ENCODE measurements at places on chromosomes 1 and 21.

- no peak for DNase-seq
Observed at GRCh38 chr21:26834181-26834905, 10.9 kb downstream of the ADAMTS1 start.

GRCh38 chr1:31371121-31371959, 1.5 kb downstream of the FABP3 start:
- DNase-seq, result no peak

GRCh38 chr1:200279810-200280411, 129.9 kb downstream of the ZNF281 start:
- peak; percentile 54 for DNase-seq

- DNase-seq, result peak; percentile 72
Observed at GRCh38 chr1:244796719-244797406, 38.6 kb upstream of the COX20 start.

DNA sequence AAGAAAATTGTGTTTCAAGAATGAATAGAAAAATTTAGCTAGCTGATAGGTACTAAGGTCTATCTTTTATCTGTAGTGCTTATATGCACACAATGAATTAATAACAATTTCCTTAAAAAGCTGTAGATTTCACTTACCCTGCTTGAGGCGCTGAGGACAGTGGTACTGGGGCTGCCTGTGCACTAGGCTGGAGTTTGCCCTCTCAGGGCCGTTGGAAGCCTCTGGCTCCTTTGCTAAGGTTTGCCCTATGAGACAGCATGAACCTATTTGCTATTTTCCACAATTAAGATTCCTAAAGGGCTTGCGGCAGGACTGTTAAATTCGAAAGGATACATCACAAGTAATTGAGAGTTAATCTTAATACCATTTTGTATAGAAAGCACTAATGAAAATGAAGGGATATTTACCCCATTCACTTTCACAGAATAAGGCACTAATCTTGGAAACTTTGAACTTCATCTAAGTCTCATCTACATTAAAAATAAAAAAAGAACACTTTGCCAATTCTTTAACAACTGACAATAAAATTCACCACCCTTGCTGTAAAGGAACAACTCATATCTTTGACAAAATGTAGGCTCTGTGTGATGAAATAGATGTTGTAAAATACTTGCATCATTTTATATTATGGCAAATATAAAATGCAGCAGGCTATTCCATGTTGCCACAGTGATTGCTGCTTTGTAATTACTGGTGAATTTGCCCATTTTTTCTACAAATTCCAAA, 293.0 kb downstream of the NTNG1 start:
- DNase-seq, result no peak

GRCh38 chr1:168480997-168481396, 62.8 kb downstream of the XCL2 start:
- DNase-seq, result no peak

DNA sequence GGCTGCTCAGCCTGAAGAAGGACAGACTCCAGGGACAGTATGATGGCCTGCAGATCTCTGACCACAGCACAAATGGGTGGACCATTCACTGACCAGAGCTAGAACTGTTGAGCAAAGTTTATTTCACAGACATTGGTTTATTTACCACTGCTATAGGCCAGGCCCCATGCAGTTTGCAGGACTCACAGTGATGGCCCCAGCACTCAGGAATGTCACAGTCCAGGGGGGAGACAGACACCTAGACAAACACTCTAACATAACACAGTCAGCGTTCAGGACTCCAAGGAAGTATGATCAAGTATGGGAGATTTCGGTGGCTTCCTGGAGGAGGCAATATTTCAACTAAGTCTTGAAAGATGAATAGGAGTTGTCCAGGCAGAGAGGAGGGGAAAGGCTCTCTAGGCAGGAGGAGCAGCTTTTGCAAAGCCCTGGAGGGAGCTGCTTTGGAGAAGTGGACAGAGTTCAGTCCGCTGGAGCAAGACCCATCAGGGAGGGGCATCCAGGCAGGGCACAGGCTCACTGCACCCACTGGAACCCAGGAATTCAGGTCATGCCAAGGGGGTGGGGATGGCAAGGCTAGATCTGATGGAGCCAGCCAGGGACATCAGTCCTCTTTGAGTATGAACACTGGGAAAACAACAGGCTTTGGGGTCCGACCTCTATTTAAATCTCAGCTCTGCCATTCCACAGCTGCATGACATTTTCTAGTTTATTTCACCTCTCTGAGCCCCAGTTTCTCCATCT, 454.3 kb downstream of the MATN1 start:
- no peak for DNase-seq

- no peak for DNase-seq
Observed at GRCh38 chr1:82598812-82599211, 798.1 kb downstream of the ADGRL2 start.

DNA sequence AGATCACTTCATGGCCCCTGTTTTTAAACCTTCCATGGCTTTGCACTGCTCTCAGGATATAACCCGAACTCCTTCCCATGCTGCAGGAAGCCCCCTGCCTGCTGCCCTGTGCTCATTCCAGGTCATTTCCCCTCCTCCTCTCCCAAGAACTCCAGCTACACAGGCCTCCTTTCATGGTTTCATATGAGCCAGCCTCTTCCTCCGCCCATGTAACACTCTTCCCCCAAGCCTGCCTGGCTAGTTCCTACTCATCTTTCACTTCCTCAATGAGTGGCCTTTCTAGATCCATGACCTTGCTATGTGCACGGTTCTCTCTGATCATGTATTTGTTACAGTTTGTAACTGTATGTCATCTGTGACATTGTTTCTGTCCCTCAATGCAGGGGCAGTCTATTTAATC, 3.1 kb upstream of the NCF2 start:
- no peak for DNase-seq

DNA sequence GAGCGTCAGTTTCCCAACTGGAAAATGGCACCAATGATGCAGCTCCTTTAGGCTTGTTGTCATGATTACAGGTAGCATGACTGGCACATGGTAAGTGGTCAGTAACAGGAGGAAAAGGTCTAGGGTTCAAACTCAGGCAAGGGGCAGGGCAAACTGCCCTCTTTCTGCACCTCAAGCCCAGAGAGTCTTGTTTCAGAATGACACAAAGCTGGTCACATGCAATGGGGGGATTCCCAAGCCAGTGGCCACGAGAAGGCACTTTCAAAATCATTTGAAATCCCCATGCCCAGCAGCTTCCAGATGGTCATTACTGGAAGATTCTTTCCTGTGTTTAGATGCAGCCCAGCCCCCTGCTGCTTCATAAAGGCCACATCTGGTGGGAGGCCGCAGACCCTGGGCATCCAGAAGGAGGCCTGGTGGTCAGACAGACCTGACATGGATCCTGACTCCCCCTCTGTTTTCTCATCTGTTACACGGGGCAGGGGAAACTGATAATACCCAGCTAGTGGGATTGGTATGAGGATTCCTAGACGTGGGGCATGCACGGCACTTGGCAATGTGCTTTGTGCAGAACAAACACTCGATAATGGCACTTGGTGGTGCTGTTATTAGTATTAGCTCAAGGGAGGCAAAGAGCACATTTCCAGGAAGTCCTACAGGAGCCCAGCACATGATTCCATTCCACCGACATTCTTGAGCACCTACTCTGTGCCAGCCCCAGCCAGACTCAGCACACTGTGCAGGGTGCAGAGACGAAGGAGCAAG, 6.9 kb upstream of the PLA2G2D start:
- no peak for DNase-seq

DNA sequence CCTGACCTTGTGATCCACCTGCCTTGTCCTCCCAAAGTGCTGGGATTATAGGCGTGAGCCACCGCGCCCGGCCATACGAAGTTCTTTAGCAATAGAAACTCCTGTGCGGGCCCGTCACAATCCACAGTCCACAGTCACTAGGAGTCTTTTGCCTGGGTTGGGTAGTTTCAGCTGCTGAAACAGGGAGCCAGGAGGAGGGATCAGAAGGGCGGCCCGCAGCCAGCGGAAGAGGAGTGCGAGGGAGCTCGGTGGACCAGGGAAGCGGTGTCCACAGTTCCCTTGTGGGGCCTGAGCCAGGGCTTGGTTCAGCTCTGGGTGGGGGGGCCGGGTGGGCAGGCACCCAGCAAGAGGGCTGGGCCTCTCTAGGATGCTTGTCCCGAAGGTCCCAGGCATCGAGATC, 17.9 kb upstream of the HSPG2 start:
- DNase-seq, result no peak

DNA sequence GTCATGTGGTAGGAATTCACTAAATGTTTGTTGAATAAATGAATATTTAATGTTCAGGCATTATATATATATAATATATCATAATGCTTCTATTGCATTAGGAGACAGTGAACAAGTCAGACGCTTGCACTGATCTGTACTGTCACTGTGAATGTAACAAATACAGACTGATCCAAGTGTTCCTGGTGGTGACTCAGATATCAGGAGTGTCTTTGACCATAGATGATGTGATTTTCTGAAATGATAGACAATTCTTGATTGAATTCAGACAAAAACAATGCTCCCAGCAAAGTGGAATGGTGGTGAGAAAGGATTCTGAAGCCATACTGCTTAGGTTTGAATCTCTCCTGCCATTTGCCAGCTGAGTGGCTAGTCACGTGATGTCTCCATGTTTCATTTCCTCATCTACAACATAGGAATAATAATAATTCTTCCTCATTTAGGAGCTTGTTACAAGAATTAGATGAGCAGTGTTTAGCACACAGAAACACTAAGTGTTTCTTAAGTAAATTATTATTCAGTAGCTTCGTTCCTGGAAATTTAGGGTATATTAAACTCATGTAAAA, 71.0 kb downstream of the OLFML2B start:
- DNase-seq, result no peak

DNA sequence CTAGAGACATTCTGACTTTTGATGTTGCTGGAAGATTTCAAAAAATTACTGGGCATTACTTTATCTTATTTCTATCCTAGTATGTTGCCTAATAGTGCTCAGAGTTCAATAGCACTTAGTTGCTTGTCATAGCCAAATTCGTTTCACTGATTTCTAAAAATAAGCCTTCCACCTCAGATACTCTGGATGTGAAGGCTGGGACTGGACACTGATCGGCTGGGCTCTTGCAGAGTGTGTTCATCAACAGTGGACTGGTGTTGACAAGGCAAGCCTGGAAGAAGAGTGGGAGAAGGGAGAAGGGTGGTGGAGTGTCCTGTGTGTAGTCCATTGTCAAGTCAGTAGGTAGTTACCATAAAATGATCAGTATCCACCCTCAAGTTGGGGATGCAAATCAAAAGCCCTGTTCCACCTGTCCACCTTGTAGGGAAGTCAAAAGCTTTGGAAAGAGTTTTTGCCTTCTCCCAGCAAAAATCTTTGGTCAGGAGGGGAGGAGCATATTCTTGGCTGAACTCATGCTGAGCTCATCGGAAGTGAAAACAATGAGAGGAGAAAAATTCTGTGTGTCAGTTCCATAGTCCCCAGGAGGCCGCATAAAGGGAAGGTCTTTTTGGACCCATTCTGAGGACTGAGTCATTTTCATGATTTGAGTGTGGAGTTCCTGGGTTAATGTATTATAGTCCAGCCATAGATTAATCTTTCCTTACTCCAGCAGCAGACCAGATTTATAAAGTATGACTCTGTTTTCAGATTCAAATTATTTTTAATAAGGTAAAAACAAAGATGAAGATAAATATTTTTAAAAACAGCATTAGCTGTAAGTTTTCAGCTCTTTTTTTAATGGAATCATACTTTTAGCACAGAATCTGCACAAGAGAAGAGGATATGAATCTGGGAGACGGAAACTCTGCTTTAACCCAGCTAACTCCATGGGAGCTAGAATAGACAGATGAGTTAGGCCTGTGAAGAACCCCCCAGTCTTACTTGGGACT, 99.5 kb upstream of the BMP8A start:
- DNase-seq, result no peak

- DNase-seq, result no peak
Observed at GRCh38 chr21:37458669-37459276, 92.2 kb downstream of the DYRK1A start.

GRCh38 chr1:222629921-222630535, 12.1 kb downstream of the MIA3 start:
- no peak for DNase-seq

DNA sequence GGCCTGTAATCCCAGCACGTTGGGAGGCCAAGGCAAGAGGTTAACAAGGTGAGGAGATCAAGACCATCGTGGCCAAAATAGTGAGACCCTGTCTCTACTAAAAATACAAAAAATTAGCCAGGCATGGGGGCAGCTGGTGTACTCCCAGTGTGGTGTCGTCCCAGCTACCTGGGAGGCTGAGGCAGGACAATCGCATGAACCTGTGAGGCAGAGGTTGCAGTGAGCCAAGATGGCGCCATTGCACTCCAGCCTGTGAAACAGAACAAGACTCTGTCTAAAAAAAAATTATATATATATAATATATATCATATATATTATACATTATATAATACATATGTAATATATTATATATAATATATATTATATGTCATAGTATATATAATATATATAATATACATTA, 249.2 kb upstream of the TPTE start:
- no peak for DNase-seq

GRCh38 chr1:117150316-117150715, 28.8 kb upstream of the TRIM45 start:
- DNase-seq, result no peak

- no peak for DNase-seq
Observed at GRCh38 chr1:28437264-28437923, 67.9 kb downstream of the PHACTR4 start.

DNA sequence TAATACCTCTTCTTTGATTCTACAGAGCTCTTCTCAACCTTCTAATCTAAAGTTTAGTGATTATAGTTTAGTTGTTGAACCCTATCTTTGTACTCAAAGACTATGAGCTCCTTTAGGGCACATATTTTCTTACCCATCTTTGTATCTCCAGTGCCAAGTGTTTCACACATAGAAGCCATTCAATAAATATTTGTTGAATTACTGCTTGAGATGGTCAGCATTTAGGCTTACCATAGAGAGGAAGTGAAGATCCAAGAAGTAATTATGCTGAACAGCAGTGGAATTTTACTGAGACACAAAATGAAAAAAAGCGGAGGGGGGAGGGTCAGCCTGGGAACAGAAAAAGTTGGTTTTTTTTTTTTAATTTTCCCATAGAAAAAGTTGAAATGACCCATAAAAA, 21.9 kb downstream of the PIK3R3 start:
- no peak for DNase-seq

DNA sequence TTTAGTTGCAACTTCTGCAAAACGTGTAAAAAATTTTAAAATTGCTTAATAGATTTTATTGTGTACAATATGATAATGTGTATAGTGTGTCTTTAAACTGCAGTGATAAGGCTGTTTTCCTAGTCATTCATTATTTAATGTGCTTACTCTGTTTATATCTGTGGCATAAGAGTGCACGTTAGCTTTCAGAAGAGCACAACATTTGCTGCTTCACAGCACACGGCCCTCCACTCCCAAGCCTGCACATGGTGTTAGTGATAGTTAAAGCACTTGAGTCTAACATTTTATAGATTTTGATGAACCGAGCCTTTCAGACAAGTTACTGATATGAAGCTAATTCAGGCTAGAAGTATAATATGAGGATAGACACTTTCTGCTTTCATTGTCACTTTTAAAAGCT, 120.6 kb downstream of the ADGRL2 start:
- no peak for DNase-seq

Data from stimulated activated CD8-positive, alpha-beta memory T cell treated with anti-CD3 and anti-CD28 coated beads, Interleukin-4, amount 100 ng/mL, for 48 hours (primary cell).